Putamen (tissue), 1 donor: ENCODE measurements at places on chromosomes 5 and 9.

GRCh38 chr9:98332405-98332831 lies 77.0 kb upstream of the TBC1D2 start:
- no peak for DNase-seq

DNA sequence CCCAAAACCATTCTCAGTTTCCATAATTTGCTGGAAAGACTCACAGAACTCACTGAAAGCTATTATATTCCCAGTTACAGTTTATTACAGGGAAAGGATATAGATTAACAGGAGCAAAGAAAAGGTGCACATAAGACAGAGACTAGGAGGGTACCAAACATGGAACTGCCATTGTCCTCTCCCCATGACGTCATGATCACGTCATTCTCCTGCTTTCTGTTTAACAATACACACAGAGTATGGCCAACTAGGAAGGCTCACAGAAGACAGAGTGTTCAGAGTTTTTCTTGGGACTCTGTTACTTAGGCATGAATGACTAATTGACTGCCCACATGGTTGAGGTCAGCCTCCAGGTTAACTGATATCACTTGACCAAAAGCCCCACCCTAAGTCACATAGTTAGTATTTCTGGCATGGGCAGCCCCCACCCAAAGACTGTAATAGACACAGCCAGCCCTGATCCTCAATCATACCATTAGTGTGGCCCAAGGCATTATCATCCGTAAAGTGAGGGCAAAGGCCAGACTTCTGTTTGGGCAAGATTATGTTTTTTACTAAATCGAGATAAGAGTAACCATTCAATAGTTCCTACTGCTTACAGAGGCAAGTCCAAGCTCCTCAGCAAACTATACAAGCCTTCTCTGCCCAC lies 353.5 kb upstream of the POU5F2 start:
- DNase-seq, result no peak

DNA sequence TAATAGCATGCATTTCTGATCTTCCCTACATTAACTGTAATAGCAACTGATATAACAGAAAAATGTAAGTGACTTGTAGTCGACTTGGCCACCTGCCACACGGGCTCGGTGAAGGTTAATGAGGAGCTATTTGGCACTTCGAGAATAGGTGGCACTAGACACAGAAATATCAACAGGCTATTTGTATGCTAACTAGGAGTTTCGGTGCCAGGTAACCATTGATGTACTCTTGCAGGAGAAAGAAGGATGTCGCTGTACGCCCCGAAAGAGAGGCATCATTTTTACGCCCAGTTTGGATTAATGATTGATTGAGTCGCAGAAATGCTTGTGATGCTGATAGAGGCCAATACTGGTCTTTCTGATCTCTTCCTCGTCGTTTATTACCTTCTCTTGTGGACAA lies 516 bp upstream of the DMRT2 start:
- DNase-seq, result no peak

DNA sequence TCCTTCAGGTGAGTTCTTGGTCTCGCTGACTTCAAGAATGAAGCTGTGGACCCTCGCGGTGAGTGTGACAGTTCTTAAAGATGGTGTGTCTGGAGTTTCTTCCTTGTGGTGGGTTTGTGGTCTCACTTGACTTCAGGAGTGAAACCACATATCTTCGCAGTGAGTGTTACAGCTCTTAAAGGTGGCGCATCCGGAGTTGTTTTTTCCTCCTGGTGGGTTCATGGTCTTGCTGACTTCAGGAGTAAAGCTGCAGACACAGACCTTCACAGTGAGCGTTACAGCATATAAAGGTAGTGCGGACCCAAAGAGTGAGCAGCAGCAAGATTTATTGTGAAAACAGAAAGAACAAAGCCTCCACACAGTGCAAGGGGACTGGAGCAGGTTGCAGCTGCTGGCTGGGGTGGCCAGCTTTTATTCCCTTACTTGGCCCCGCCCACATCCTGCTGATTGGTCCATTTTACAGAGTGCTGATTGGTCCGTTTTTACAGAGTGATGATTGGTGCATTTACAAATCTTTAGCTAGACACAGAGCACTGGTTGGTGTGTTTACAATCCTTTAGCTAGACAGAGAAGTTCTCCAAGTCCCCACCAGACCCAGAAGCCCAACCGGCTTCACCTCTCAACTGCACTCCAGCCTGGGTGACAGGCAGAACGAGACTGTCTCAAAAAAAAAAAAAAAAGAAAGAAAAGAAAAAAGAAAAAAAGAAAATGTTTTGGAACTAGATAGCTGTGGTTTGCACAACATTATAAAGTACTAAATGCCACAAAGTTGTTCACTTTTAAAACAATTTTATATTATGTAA lies 9.1 kb upstream of the ERMP1 start:
- DNase-seq, result no peak

DNA sequence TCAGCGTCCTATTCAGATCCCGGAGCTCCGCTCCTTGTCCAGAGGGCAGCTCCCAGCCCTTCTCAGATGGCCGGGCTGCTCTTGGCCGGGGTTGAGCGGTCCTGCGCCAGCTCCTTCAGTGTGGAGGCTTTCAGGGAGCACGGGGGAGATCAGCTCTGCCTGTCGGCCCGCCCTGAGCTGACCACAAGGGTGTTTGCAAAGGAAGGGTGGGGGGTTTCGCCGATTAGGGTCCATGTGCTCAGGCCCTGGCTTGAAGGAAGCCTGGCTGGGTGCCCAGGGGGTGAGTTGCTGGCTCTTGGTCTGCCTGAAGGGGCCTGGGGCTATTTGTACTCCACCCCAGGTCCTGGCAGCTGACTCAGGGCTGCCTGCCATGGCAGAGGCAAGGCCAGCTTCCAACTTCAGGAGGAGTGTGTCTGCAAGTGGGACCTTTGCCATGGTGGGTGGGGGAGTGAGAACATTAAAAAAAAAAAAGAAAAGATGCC lies 250.1 kb upstream of the KLF4 start:
- peak; percentile 25 for DNase-seq

GRCh38 chr9:88880199-88880598 lies 111.1 kb upstream of the S1PR3 start:
- no peak for DNase-seq

- peak; percentile 39 for DNase-seq
Measured at GRCh38 chr5:111280282-111280951, 56.2 kb downstream of the CAMK4 start.

DNA sequence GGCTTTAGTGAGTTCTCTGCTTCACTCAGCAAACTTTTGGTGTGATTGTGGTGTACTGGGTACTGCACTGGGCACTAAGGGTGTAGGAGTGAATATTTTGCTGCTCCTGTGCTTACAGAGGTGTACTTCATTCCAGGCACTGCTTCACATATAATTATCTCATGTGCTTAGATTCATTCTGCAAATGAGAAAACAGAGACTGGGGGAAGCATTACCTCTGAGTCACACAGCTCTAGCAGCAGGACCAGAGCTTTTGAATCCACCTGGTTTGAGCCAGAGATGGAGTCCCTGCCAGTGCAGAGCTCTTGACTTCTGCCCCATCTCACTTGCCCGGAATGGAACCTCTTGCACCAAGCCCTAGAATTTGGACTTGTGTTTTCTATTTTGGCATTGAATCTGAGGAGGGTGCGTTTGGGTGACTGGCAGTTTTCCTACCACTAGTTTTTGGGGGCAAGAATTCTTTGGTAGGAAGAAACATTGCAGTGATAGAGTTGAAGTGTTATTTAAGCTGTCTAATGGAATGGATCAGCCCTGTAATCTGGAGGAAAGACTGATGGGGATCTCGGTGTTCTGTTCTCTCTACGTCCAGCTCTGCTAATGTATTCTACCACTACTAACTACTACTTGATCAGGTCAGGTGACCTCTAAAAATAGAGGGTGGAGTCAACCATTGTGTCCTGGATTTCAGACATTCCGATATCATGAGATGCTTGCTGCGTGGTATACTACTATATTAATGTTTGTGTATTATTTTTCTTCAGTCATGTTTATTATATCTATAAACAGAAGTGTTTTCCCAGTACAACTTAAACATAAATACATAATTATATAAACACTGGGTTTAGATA lies 2.5 kb downstream of the ARHGAP26 start:
- DNase-seq, result no peak

GRCh38 chr5:127599320-127599719 lies 49.6 kb upstream of the CTXN3 start:
- DNase-seq, result no peak

GRCh38 chr9:128163523-128164306 lies 3.6 kb downstream of the BBLN start:
- no peak for DNase-seq

DNA sequence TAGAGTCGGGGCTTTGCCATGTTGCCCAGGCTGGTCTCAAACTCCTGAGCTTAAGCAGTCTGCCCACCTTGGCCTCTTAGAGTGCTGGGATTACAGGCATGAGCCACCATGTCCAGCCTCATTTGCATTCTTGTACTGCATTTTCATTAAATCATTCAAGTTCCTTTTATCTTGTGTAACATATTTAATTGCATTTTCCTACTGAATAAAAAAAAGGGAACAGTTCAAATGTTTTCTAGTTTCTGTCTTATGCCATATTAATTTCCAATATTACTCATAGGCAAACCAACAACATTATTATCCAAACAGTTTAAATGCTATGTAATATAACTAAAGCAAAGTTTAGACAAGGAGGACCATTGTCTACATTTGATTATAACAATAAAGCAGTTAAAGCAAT lies 6.1 kb downstream of the SLC31A1 start:
- DNase-seq, result no peak

- no peak for DNase-seq
Measured at GRCh38 chr5:168464214-168464613, 22.1 kb upstream of the RARS1 start.

DNA sequence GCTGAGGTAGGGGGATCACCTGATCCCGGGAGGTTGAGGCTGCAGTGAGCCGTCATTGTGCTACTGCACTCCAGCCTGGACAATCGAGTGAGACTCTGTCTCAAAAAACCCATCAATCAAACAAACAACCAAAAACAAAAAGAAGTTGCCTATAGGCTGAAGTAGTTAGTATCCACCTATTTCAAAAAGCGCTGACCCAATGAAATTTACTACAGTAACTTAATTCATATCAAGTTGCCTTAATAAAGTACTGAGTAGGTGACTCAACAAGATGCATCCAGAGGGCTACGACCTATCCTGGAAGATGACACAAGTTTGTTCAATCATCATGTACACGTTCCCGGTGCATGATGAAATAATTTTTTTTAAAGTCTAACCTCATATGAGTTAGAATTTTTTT lies 648.6 kb upstream of the DMAC1 start:
- no peak for DNase-seq

GRCh38 chr5:52824827-52825226 lies 37.1 kb downstream of the ITGA1 start:
- DNase-seq, result no peak

GRCh38 chr5:2256691-2257280 lies 374.1 kb upstream of the IRX4 start:
- no peak for DNase-seq

DNA sequence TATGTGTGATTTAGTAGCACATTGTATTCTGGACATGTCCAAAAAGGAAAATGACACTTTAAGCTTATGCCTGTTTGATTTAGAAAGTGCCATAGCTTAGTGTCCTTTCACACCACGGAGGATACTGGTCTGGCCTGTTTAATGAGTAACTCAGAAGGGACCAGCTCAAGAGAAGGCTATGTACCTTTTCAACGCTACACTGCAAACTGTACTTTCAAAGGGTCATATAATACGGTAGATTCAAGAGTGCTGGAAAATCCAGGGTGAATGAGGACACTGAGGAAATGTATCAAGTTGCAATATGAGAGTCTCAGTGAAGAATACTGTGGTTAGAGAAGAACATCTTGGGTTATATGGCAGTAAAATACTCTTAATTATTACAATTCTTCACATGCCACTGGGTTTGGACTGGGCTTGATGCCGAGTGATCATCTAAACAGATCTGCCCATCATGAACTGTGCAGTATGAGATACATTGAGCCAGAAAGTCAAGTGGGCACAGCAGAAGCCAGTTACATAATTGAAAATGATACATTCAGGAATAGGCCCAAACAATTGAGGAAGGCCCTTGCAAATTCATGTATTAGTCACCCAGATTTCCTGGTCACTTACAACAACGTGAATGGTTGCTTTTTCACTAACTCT lies 1211.5 kb upstream of the CDH9 start:
- DNase-seq, result no peak

DNA sequence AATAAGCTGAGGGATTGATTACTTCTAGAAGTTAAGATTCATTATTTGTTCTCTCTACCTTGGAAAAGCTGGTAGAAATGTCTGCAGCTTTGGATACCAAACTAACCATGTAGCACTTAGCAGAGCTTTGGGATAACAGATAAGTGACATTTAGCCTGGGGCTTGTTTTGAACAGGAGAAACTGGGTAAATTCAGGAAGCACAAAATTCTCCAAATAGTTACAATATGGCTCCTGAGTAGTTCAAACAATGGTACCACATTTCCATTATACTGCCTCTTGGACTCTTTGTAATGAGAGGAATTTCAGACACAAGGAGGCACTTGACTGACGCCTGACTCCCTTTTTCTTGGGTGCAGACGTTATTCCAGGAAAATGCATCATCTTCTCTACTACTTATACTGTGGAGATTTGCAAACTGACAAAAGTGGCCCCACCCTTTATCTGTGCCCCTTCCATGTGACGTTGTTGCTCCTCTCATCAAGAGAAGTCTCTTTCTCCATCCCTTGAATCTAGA lies 22.5 kb downstream of the PRUNE2 start:
- no peak for DNase-seq

- no peak for DNase-seq
Measured at GRCh38 chr9:126532951-126533925, 80.5 kb upstream of the LMX1B start.

GRCh38 chr9:34563262-34563661 lies 26.3 kb downstream of the CNTFR start:
- DNase-seq, result no peak

- no peak for DNase-seq
Measured at GRCh38 chr9:84615544-84615943, 54.0 kb upstream of the NTRK2 start.

GRCh38 chr5:65480306-65480865 lies 1.3 kb downstream of the ADAMTS6 start:
- DNase-seq, result peak; percentile 9

GRCh38 chr5:126878085-126878484 lies 101.1 kb downstream of the LMNB1 start:
- no peak for DNase-seq

DNA sequence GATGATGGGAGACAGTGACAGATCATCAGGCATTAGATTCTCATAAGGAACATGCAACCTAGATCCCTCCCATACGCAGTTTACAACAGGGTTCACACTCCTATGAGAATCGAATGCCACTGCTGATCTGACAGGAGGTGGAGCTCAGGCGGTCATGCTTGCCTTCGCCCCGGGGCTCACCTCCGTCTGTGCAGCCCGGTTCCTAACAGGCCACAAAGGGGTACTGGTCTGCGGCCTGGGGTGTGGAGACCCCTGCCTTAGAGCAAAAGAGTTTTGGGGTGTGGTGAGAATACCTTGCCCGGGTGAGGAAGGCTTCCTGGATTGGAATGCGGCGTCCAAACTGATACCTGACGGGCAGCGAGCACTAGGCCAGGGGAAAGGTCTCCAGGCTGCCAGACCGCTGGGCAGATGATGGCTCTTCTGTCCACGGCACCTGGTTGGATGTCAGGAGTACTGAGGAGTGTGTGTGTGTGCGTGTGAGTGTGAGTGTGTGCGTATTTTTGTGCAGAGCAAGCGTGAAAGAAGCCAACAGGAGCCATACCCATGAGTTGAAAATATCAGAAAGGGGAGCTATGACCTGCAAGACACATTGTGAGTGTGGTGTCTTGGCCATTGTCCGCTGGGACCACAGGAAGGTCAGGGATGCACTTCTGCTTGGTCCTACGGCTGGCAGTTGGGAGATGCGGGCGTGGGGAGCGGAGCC lies 55.4 kb downstream of the ACER2 start:
- no peak for DNase-seq

GRCh38 chr9:109035684-109036423 lies 22.6 kb upstream of the CTNNAL1 start:
- no peak for DNase-seq

- DNase-seq, result no peak
Measured at GRCh38 chr5:18024542-18024941, 390.3 kb downstream of the TAF11L14 start.
